ENCODE measurements at places on chromosomes 7 and 10. TPM values are rescaled to one million over a fixed set of nuclear protein-coding genes. Genes with fewer than 3 reads are reported as not detected.

DNA sequence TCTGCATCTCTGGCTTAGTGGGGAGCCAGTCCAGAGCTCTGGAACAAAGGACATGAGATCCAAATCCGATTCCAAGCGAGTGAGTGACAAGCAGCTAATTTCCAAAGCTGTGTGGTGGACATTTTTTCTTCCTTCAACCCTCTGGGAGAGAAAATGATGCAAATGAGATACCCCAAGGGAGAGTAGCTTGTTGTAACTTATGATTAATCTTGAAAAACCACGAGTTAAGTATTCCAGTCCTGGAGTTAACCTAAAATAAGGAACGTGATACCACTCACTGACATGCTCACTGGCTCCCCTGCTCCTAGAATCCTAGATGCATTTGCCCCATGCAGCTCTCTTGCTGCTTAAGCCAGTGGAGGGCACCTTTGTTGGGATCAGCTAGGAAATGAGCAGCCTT lies 116.0 kb upstream of the HABP2 start:
- H3K4me1 ChIP-seq: no peaks in the 10 kb centered on the region
- no peak overlapping the region for H3K27ac ChIP-seq
- no peak overlapping the region for H3K4me3 ChIP-seq
- DNase-seq: no peak
- no peaks in the 10 kb centered on the region for H3K27me3 ChIP-seq
- no peaks in the 10 kb centered on the region for H3K36me3 ChIP-seq

GRCh38 chr10:22825841-22826240 lies 102.0 kb upstream of the ARMC3 start:
- no peaks in the 10 kb centered on the region for H3K4me1 ChIP-seq
- no peaks in the 10 kb centered on the region for H3K27me3 ChIP-seq
- no peak for DNase-seq
- H3K4me3 ChIP-seq: no peak overlapping the region
- no peaks in the 10 kb centered on the region for H3K36me3 ChIP-seq
- no peak overlapping the region for H3K27ac ChIP-seq

- DNase-seq: no peak
- no peak overlapping the region for H3K4me3 ChIP-seq
- no peak overlapping the region for H3K27ac ChIP-seq
- H3K36me3 ChIP-seq: no peaks in the 10 kb centered on the region
- H3K27me3 ChIP-seq: no peaks in the 10 kb centered on the region
- H3K4me1 ChIP-seq: no peaks in the 10 kb centered on the region
Observed at GRCh38 chr10:63286754-63287264, 153.7 kb downstream of the NRBF2 start.

- no peak overlapping the region for H3K4me3 ChIP-seq
- no peaks in the 10 kb centered on the region for H3K27me3 ChIP-seq
- H3K36me3 ChIP-seq: no peaks in the 10 kb centered on the region
- H3K27ac ChIP-seq: no peak overlapping the region
- no peak for DNase-seq
- no peaks in the 10 kb centered on the region for H3K4me1 ChIP-seq
Observed at GRCh38 chr10:91662993-91663392, 30.1 kb upstream of the PPP1R3C start.

DNA sequence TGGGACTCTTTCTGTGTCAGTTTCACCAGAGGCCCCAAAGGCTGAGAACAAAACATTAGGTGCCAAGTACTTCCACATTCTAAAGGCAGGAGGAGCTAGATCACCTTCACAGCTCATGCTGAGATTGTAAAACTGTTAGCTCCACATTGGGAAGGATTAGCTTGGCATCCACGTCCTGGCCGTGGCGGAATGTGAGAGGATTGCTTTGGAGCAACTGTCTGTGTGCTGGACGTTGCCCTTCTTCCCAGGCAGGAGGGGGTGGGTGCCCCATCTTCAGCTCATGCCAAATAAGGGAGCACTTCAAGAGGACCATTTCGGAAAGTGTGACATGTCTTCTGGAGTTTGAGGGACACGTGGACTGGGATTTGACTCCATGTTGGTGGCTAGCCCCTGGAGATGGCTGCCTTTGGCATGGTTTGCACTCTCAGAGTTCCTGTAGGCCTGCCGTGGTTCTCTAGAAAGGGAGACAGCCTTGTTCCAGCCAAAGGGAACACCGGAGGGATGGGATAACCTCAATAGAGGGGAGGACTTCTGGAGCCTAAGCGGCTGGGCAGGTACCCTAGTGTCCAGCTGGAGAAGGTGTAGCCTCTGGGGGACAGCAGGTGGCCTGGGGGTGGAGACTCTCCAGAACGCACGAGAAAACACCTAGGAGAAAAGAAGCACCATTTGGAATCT lies 19.9 kb upstream of the FMC1 start:
- no peaks in the 10 kb centered on the region for H3K4me1 ChIP-seq
- DNase-seq: no peak
- no peak overlapping the region for H3K4me3 ChIP-seq
- no peaks in the 10 kb centered on the region for H3K27me3 ChIP-seq

- no peak for DNase-seq
- no peaks in the 10 kb centered on the region for H3K4me1 ChIP-seq
- H3K4me3 ChIP-seq: no peak overlapping the region
Observed at GRCh38 chr7:136938476-136938875, 70.0 kb downstream of the CHRM2 start.

DNA sequence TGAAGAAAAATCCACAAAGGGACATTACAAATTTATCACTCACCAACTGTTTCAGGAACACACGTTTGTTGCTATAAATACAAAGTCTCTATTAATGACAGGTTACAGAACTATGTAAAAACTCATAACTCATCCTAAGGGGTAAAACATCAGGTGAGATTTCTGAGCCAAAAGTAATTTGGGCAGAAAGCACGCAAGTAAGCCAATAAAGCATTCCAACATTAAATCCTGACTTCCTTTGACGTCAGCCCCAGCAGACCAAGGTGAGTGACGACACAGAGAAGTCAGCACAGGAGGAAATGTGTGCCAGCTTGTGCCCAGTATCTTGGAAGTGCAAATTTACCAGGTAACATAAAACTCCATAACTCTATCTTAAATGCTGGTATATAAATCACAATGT lies 45.7 kb downstream of the IMMP2L start:
- DNase-seq: no peak
- H3K27ac ChIP-seq: no peak overlapping the region
- H3K27me3 ChIP-seq: no peaks in the 10 kb centered on the region
- peaks cover 1% of the 10 kb centered on the region for H3K36me3 ChIP-seq
- H3K4me1 ChIP-seq: no peaks in the 10 kb centered on the region
- H3K4me3 ChIP-seq: no peak overlapping the region

DNA sequence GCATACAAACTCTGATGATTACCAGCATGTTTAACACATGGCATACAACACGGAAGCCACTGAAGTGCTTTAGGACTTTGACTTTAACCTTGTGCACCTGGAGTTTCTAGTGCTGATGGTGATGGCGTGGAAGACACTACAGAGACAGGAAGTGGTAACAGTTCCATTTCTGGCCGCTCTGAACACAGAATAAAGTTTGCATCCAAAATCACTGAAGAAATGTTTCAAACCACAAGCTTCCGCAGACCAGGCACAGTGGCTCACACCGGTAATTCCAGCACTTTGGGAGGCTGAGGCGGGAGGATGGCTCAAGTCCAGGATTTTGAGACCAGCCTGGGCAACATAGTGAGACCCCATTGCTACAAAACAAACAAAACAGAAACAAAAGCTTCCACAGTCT lies 40.3 kb upstream of the TNPO3 start:
- H3K36me3 ChIP-seq: no peaks in the 10 kb centered on the region
- no peak overlapping the region for H3K27ac ChIP-seq
- DNase-seq: no peak
- no peak overlapping the region for H3K4me3 ChIP-seq

The TMEM213 gene
- not detected for total RNA-seq

The SPAM1 gene
- not detected for total RNA-seq

The ASB10 gene
- total RNA-seq: 11.6 TPM

The DMBT1 gene
- total RNA-seq: 0.08 TPM

The DMTF1 gene
- total RNA-seq: 25.7 TPM

The PAX4 gene
- not detected for total RNA-seq
